ENCODE measurements at places on chromosomes 6 and 20. TPM values are rescaled to one million over a fixed set of nuclear protein-coding genes. Genes with fewer than 3 reads are reported as not detected.
A peak's percentile ranks its signal among the peaks of the same experiment; 100 is the strongest.

IPCEF1 gene
- 0.77 TPM for total RNA-seq

PTCHD4 gene
- total RNA-seq = 4.8 TPM

LTA gene
- not detected for total RNA-seq

SLCO4A1 gene
- 3.6 TPM for total RNA-seq

SUMO4 gene
- total RNA-seq = 3.6 TPM

PACSIN1 gene
- 0.89 TPM for total RNA-seq

NRSN1 gene
- total RNA-seq = not detected

MPIG6B gene
- total RNA-seq = not detected

HSPA12B gene
- total RNA-seq = not detected

ABHD16A gene
- 96.9 TPM for total RNA-seq

OR2H1 gene
- total RNA-seq = not detected

COL21A1 gene
- total RNA-seq = 20.5 TPM

CST4 gene
- total RNA-seq = not detected

OLIG3 gene
- not detected for total RNA-seq

UBD gene
- 1.9 TPM for total RNA-seq

DNA sequence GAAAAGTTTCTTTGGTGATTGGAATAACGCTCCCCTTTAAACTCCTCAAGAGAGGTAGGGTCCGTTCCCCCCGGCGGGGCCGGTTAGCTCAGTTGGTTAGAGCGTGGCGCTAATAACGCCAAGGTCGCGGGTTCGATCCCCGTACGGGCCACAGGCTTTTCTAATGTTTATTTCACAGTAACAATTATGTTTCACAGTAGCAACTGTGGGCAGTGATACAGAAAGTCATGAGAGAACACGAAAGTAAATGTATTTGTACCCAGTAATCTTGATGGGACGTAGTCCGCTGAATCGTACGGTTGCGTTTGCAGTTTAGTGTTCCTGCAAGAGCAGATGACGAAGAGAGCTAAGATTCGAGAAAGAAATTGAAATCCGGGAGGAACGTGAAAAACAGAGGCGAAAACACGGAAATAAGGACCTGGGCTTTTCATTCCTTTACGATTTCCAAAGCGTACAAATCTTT is 505.5 kb downstream of the PRIM2 start:
- no peak for DNase-seq
- H3K27me3 ChIP-seq = peaks cover 48% of the 10 kb centered on the region
- H3K4me3 ChIP-seq = no peak overlapping the region
- no peaks in the 10 kb centered on the region for H3K4me1 ChIP-seq
- no peak overlapping the region for H3K27ac ChIP-seq

DNA sequence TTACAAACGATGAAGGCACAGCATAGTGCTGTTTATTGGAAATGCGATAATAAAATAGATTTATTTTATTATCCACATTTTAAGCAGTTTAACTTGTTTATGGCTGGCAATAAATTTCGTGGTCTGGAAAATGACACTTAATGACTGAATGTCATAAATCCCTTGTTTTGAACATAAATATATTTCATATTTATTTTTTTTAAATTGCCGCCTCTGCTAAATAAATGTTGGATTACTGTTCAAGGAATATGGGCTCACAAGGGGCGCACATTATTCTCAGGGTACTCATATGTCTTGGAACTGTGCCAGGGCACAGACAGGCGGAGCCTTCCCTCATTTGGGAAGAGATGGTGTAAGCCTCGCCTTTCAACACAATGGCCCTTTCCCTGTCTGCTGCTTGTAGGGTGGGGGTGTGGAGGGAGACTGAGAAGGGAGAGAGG is 134.3 kb downstream of the PXDC1 start:
- no peaks in the 10 kb centered on the region for H3K36me3 ChIP-seq
- no peaks in the 10 kb centered on the region for H3K4me1 ChIP-seq
- peaks cover 3% of the 10 kb centered on the region for H3K27me3 ChIP-seq
- no peak overlapping the region for H3K27ac ChIP-seq

- no peak for DNase-seq
- no peak overlapping the region for H3K27ac ChIP-seq
- H3K4me3 ChIP-seq = no peak overlapping the region
- H3K27me3 ChIP-seq = peaks cover 3% of the 10 kb centered on the region
Measured at GRCh38 chr6:105926318-105926717, 159.8 kb upstream of the PRDM1 start.

DNA sequence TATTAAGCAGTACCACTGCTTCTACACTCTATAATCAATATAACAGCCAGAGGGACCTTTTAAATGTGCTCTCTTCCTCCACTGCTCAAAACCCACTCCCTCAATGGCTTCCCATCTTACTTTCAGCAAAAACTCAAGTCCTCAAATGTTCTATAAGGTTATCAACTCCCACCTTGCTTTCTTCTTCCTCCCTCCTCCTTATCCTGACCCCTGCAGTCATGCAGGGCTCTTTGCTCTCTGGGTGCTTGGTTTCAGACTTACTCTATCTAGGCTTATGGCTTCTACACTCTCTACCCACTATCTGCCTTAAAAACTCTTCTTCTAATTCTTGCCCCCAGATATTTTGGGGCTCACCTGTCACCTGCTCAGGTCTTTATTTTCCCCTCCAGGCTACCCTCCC is 5.3 kb downstream of the ARHGAP18 start:
- H3K4me1 ChIP-seq = peaks cover 32% of the 10 kb centered on the region
- DNase-seq = no peak
- H3K36me3 ChIP-seq = peaks cover 22% of the 10 kb centered on the region
- H3K27ac ChIP-seq = no peak overlapping the region
- no peak overlapping the region for H3K4me3 ChIP-seq
- H3K27me3 ChIP-seq = no peaks in the 10 kb centered on the region

- no peak for DNase-seq
- no peak overlapping the region for H3K4me3 ChIP-seq
- peak overlapping the region; percentile 53 for H3K27ac ChIP-seq
- H3K36me3 ChIP-seq = peaks cover 2% of the 10 kb centered on the region
- peaks cover 16% of the 10 kb centered on the region for H3K4me1 ChIP-seq
Measured at GRCh38 chr20:47115694-47116093, 221.1 kb downstream of the EYA2 start.

- H3K36me3 ChIP-seq = no peaks in the 10 kb centered on the region
- H3K4me1 ChIP-seq = peaks cover 5% of the 10 kb centered on the region
- DNase-seq = no peak
- peaks cover 14% of the 10 kb centered on the region for H3K27me3 ChIP-seq
Measured at GRCh38 chr6:40556023-40556422, 31.1 kb downstream of the LRFN2 start.

GRCh38 chr6:169710009-169710408 is 8.1 kb downstream of the C6orf120 start:
- peaks cover 14% of the 10 kb centered on the region for H3K36me3 ChIP-seq
- DNase-seq = no peak
- H3K27ac ChIP-seq = no peak overlapping the region
- H3K4me1 ChIP-seq = no peaks in the 10 kb centered on the region
- H3K27me3 ChIP-seq = no peaks in the 10 kb centered on the region

GRCh38 chr6:44499609-44500008 is 112.1 kb downstream of the CDC5L start:
- H3K36me3 ChIP-seq = no peaks in the 10 kb centered on the region
- H3K4me3 ChIP-seq = no peak overlapping the region
- H3K27ac ChIP-seq = no peak overlapping the region

DNA sequence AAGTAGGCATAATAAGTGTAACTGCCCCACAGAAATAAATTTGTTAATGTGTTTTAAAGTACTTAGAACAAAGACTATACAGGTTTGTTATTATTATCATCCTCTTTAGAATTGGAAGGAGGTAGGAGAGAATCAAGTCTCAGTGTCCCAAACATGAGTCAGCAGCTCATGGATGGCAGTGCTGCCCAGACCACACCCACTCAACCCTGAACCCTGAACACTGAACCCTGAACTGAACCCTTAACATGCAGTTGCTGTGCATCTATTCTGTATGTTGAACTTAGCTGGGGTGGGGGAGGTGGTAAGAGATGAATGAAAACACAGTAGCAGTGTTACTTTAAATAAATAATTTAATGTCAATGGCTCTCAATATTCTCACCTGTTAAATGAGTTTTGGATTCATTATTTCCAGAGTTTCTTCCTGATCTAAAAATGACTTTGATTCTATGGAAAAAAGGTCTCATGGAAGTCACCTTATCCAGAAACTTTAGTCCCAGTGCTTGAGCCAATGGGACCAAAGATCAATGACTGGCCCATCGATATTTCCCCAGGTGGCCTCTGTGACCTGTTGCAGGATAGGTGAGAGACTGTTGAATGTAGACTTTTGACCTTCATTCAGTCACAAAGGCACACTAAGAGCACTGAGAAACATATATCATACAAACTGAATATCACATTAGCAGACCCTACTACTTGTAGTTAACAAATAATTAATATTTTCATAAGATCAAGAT is 3.1 kb upstream of the ANKRD66 start:
- H3K27ac ChIP-seq = no peak overlapping the region
- H3K4me1 ChIP-seq = no peaks in the 10 kb centered on the region
- H3K27me3 ChIP-seq = peaks cover 25% of the 10 kb centered on the region
- H3K4me3 ChIP-seq = no peak overlapping the region
- H3K36me3 ChIP-seq = no peaks in the 10 kb centered on the region

DNA sequence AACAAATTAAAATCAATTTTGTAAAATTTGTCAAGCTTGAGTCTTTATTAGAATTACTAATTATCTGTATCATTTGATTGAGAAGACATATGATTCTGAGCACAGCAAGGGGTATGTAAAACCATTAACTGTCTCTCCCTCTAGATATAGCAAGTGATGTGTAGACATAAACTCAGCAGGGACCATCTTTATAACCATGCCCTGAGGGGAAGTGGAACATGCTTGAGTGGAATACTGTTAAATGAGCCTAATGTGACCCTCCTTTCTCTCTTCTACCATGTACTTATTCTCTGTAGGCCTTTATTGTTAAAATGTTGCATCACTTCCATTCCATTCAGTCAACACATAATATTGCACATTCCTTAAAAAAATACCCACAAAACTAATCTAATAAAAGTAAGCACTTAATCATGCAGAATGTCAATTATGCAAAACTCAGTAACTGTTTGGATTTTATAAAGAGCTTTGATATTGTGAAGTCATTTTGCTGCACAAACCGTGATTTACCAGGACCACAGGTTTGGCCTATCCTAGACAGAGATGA is 896.6 kb upstream of the MANEA start:
- no peaks in the 10 kb centered on the region for H3K36me3 ChIP-seq
- no peaks in the 10 kb centered on the region for H3K4me1 ChIP-seq
- DNase-seq = no peak
- H3K4me3 ChIP-seq = no peak overlapping the region
- H3K27ac ChIP-seq = no peak overlapping the region

- DNase-seq = no peak
- peaks cover 22% of the 10 kb centered on the region for H3K27me3 ChIP-seq
- H3K4me1 ChIP-seq = peaks cover 2% of the 10 kb centered on the region
- no peak overlapping the region for H3K27ac ChIP-seq
- H3K36me3 ChIP-seq = no peaks in the 10 kb centered on the region
- H3K4me3 ChIP-seq = no peak overlapping the region
Measured at GRCh38 chr6:1255636-1256365, 56.1 kb upstream of the FOXQ1 start.

DNA sequence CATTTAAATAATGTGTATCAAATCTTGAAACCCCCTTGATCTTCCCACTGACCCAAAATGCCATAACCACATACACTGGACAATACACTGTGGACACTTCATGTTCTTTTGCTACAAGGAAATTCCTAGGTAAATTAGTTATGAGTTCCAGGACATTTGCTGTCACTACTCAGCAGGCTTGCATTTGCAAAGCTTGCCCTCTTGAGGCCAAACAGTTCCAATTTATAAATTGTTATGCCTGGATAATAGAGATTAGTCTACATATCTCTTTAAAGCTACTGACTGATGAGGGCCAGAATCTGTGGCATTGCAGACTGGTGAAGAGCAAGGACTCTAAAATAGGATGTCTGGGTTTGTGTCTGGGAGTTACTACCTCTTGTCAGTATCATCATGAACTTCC is 17.4 kb upstream of the RAB32 start:
- H3K27ac ChIP-seq = no peak overlapping the region
- H3K27me3 ChIP-seq = no peaks in the 10 kb centered on the region
- no peak for DNase-seq
- H3K4me3 ChIP-seq = no peak overlapping the region

DNA sequence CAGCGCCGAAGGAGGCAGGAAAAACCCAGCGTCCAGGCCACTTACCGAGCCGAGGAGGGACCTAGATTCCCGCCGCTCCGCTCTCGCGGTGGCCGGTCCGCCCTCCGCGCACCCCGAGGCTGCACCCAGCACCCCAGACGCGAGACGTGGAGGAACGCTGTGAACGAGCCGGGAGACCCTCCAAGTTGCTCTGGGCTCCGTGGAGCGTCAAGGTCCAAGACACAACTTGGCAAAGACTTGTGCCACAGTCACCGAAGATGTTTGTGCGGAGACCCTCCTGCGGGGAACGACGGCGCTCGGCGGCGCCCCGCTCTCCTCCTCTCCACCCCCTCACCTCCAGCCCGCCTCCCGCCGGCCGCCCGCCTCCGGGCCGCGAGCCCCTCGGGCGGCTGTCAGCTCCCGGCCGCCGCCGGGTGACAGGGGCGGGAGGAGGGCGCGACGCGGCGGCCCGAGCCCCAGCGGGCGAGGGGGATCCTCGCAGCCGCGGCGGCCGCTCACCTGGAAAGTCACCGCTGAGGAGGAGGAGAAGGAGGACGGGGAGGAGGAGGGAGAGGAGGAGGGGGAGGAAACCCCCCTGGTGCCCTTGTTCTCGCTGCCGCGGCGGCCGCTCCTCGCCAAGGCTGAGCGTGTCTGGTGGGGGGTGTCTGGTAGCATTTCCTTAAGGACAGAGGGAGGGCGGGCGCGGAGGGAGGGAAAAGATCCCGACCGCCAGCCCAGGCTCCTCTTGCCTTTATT is 637 bp upstream of the HIVEP2 start:
- peak overlapping the region; percentile 97 for H3K27ac ChIP-seq
- H3K27me3 ChIP-seq = no peaks in the 10 kb centered on the region
- peaks cover 27% of the 10 kb centered on the region for H3K4me1 ChIP-seq
- H3K4me3 ChIP-seq = peak overlapping the region; percentile 93

GRCh38 chr6:20670750-20671149 is 136.5 kb downstream of the CDKAL1 start:
- H3K36me3 ChIP-seq = peaks cover 7% of the 10 kb centered on the region
- no peaks in the 10 kb centered on the region for H3K27me3 ChIP-seq
- peaks cover 5% of the 10 kb centered on the region for H3K4me1 ChIP-seq
- H3K27ac ChIP-seq = no peak overlapping the region
- no peak for DNase-seq

DNA sequence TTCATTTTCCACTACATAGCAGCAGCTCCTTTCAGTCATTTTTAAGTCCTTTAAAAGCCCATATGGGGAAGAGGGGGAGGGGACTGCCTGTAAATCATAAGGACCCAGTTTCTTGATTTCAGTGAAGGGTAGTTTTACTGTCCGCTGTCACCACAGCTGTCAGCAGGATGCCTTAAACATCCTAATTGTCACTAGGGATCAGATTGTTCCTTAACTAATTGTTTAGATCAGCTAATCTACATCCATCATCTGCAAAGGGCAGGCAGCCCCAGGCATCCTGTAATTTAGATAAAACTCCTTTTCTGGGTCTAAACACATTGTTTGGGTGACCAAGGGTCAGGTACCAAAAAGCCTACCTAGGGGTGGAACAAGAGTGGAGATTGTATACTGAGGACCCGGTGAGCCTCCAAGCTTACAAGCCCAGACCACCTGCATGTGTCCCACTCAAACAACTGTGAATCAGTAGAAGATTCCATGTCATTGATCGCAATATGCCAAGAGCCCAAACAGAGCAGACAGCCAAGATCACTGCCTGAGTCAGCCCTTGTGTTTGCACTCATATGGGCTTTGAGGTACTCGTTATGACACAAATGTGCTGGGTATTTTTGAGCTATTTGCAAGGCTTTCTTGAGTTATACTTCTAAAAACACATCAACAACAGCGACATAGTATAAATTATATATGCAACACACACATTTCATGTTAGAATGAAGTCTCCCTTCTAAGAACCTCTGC is 198.7 kb upstream of the CEP162 start:
- H3K27ac ChIP-seq = no peak overlapping the region
- H3K27me3 ChIP-seq = peaks cover 48% of the 10 kb centered on the region
- peaks cover 16% of the 10 kb centered on the region for H3K4me1 ChIP-seq
- no peak for DNase-seq
